Stimulated activated CD8-positive, alpha-beta memory T cell treated with anti-CD3 and anti-CD28 coated beads, Interleukin-12 subunit alpha, Interleukin-12 subunit beta, amount 100 ng/mL, for 1 hour (primary cell): ENCODE measurements at places on chromosomes 12 and 14.

DNA sequence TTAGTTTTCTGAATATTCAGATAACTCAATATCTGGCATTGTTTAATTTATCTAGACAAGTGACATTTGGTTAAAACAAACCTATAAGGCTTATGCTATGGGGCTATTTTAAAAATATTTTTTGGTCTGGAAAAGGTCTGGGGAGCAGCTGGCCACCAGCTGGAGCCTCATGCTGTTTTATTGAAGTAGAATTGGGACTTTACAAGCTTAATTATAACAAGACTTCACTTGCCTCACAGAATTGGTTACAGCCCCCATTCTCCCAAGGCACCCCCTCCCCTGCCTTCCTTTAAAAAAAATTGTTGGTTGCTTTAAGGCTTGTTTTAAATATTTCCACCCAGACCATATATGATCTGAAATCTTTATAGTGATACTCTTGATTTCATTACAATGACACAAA lies 453.9 kb downstream of the ADAMTS20 start:
- DNase-seq, result no peak

GRCh38 chr12:71876137-71876799 lies 36.7 kb downstream of the TBC1D15 start:
- no peak for DNase-seq

DNA sequence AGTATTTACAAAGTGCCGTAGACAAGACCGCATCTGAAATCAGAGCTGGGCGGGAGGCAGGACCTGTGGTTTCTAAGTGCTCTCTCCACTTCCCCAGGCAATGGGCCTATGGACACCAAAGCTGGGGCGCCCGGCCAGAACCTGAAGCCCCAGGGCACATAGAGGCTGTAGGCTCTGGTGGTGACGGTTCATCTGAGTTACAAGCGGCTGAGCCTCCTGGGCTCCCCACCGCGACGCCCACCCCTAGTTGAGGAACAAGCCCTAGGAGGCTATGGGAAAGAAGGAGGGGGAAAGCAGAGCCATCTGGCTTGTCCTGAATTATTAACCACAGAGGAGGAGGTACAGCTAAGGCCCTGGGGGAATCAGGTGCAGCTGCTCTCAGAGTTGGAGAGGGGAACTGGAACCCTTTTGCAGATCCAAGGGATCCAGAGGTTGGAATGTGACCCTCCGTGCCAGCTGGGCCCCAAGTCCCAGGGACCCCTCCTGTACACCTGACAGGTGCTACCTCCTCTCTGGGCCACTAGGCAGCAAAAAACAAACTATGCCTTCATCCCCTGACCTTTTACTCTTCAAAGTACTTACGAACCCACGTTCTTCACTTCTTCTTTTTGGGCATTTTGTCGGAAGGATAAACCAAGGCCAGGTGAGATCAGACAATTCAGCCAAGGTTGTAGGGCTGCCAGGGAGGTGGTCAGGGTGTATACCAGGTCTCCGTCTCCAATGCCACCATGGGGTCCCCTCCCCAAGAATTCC lies 77.2 kb downstream of the ARL6IP4 start:
- no peak for DNase-seq

GRCh38 chr14:100304825-100305323 lies 1.4 kb downstream of the SLC25A29 start:
- DNase-seq, result no peak

DNA sequence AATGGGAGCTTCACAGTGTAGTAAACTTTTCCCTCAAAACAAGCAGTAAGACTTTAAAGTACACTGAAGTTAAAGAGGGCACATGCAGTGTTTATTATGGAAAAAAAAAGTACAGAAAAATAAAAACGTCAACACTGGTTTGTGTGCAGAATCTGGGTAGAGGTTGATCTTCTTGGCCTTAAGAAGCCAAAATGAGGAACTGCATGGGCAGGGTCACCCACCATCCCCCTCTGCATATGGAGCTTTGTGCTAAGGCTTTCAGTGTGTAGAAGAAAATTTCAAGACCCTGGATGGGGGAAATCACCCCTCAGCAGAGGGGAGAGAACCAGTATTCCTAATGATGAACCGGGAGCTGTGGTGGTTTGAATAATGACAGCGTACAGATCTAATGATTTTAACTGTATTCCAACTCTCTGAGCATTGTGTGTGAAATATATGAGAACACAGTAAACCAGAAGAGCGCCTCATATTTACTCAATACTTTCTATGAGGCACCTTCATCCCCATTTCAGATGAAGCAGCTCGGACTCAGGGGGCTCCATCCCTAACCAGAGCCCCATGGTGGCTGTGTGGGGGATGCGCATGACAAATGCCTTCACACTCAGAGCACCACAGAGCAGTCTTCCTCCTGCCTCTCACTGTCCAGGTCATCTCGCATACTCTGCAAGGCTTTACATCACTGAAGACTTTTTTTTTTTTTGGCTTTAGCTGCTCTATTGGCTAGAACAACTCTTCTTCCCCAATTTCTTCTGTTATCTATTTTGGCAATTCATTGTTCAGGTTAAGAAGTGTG lies 33.4 kb downstream of the ACADS start:
- no peak for DNase-seq

DNA sequence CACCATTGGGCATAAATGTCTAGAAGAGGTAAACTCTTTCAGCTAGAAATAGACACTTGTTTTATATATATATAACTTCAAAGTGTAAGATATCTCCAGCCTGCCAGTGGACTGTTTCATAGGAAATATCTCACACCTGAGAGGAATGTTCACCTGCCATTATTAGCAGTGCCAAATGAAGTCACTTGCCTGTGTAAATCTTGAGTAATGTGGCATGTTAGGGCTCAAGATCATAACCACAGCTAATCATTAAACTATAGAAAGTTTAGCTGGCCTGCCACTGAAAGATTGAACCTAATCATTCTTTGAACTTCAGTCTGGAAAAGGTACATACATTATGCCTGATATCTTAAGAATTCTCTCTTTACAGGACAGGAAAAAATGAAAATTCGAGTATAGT lies 25.5 kb upstream of the KCNJ8 start:
- DNase-seq, result no peak

DNA sequence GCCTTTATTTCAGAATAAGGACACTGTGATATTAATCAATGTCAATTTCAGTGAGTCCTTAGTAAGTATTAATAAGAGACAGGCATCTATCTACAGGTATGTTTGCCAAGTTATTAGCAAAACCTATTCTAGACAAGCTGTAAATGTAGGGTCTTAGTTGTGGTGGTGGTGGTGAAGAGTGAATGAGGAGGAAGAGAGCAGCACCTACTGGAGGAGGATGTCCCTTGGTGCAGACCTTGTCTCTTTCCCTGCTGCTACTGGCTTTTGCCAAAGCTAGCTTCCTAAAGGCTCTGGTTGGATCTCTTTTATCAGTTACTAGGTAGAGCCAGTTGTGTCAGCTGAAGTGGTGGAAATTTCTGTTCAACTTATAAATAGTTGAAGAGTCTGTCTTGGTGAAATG lies 304.8 kb upstream of the ATP2B1 start:
- DNase-seq, result no peak

DNA sequence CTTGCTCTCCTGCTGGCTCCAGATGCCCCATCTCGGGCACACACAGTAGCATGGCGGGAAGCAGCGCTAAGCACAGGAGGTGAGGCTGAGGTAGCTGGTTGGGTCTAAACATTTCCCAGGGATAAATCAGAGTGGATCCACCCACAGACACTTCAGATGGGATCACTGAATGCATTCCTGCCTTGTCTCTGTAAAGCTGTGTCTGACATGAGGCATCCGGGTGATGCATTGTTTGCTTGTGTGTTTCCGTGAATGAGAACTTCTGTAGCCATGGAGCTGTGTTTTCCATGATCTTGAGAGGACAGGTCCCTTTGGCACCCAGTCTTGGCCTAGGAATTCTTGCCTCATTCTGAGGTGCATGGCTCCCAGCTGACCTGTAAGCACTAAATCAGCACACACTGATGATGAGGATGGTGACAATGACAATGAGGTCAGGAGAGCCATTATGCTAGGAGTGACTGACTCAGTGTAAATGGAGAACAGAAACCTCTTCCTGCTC lies 6.7 kb upstream of the KRT75 start:
- DNase-seq, result no peak

GRCh38 chr12:112843287-112843686 lies 51.7 kb downstream of the RPH3A start:
- DNase-seq, result no peak

- no peak for DNase-seq
Measured at GRCh38 chr12:116187151-116187511, 90.4 kb downstream of the MED13L start.

GRCh38 chr12:64742416-64742815 lies 16.8 kb downstream of the GNS start:
- no peak for DNase-seq

DNA sequence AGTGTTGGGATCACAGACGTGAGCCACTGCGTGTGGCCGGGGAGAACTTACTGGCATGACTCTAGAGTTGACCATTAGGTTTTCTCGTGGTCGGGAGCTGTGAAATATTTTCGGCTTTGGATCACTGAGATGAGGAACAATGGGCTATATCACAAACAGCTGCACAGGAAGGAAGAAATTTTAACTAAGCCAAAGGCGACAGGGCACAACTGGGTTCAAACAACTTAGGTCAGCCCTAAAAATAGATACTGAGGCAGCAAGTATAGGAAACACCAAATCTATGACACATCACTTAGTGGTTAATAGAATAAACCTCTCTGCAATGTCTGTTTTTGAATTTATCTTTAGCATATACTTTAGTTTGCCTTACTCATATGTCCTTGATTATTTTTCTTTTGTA lies 162.9 kb downstream of the LRIG3 start:
- DNase-seq, result no peak

GRCh38 chr14:33420051-33420627 lies 481.5 kb downstream of the NPAS3 start:
- DNase-seq, result no peak

GRCh38 chr12:79317179-79317847 lies 373.5 kb downstream of the PAWR start:
- DNase-seq, result no peak

GRCh38 chr12:51759695-51760094 lies 88.8 kb downstream of the FIGNL2 start:
- DNase-seq, result no peak

GRCh38 chr14:24312736-24313507 lies 1.6 kb downstream of the LTB4R start:
- DNase-seq, result no peak

DNA sequence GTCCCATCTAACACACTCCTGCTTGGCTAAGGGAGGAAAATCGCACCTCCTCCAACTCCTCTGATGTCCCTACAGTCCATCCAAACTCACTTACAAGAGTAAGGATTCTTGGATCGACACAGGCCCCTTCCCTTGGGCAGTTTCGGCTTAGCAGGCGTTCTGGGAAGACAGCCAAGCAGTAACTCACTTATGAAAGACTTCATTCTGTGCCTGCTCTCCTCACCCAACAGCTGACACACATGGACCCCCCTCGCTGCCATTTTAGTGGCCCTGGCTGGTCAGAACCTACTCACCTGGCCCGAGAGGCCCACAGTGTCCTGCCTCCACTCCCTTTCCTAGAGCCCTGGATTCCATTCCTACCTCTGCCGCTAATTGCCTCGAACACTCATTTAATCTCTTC lies 52.3 kb upstream of the BCL2L14 start:
- no peak for DNase-seq

- no peak for DNase-seq
Measured at GRCh38 chr12:22118238-22118790, 72.3 kb downstream of the CMAS start.

DNA sequence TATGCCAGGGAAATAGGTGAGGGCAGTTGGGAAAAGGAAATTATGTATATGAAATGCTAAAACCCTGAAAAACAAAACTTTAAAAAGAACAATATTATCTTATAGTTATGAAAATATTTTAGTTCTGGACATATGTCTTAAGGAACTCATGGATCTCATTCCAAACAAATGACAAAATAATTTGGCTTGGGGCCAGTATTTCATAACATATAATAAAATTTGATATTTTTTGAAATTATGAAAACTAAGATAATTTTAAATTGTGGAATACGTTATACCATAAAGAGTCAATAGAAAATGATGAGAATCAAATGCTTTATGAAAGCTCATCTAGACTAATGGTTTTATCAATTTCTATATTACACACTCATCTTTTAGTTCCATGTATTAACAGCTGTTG lies 173.8 kb upstream of the DCN start:
- no peak for DNase-seq

DNA sequence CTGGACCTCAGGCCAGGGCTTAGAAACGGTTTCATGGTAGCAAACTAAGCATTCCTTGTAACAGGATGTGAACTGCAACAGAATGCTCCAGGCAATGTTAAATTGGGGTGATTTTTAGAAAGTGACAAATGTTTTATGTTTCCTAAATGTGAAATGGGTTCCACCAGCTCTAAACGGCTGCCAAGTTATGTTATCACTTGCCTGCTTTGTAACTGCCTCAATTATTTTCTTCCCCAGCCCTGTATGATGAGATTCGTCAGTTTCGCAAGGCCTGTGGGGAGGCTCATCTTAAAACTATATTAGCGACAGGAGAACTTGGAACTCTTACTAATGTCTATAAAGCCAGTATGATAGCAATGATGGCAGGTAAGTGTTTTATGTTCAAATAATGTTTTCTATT lies 70.9 kb downstream of the DERA start:
- DNase-seq, result no peak

GRCh38 chr12:105931762-105932570 lies 206.8 kb downstream of the NUAK1 start:
- no peak for DNase-seq

DNA sequence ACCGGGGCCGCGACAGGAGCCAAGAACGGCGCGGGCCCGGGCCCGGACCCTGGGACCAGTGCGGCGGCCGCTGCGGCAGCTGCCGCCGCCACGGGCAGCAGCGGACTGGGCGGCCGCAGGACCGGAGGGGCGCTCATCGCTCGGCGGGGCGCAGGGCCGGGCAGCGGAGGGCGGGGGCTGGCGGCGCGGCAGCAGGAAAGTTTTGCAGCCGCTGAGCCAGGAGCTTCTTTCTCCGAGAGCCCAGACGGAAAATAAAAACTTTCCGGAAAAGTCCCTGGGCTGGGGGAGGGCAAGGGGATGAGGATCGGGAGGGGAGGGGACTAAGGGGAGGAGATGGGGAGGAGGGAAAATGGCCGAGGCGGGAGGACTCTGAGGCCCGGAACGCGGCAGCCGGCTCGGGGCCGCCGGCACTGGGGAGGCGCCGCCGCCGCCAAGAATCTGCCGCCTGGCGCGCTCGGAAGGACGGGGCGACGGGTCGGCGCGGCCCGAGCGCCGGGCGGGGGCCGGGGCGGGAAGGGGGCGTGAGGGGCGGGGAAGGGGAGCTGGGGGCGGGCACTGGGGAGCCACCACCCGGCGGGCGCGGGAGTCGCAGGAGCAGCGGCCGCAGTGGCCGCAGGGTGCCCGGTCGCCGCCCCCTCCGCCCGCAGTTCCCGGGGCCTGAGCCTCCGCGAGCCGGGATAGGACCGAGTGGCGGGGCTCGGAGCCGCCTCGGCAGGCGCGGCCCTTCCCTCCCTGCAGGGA lies at the start of gene PRKD1:
TSS of gene PRKD1 (minus strand) at position 472 of the 741 bp plus-strand sequence.
- DNase-seq, result no peak

- no peak for DNase-seq
Measured at GRCh38 chr14:24167469-24168114, 4.3 kb upstream of the REC8 start.
